ENCODE measurements at places on chromosomes 7 and 10. TPM values are rescaled to one million over a fixed set of nuclear protein-coding genes. Genes with fewer than 3 reads are reported as not detected.

The ITGB8 gene
- 0.27 TPM for total RNA-seq

The PCLO gene
- total RNA-seq: not detected

The CPXM2 gene
- not detected for total RNA-seq

The RET gene
- not detected for total RNA-seq

DNA sequence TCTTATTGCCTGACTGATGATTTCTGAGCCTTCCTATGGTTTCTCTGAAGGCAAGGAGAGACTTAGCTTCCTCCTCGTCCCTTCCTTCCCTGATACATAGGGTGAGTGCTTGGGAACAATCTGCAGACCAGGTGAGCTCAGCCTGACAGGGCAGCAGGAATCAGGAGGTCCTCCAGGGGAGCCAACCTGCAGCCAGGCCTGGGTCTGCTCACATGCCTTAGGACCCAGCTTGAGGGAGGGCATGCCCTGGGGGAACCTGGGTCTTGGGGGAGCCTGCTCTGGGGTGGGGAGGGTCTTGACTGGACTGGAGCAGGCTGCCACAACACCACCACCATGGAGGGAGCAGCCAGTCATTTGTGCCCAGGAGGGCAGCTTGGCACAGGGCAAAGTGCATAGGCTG is 57.7 kb downstream of the LRRC18 start:
- no peak for DNase-seq
- no peak overlapping the region for H3K4me3 ChIP-seq
- no peaks in the 10 kb centered on the region for H3K27me3 ChIP-seq
- H3K27ac ChIP-seq: no peak overlapping the region
- no peaks in the 10 kb centered on the region for H3K36me3 ChIP-seq

GRCh38 chr10:17220652-17221100 is 7.4 kb upstream of the VIM start:
- H3K27me3 ChIP-seq: no peaks in the 10 kb centered on the region
- no peak overlapping the region for H3K27ac ChIP-seq
- H3K4me1 ChIP-seq: peaks cover 11% of the 10 kb centered on the region
- no peak overlapping the region for H3K4me3 ChIP-seq
- H3K36me3 ChIP-seq: no peaks in the 10 kb centered on the region
- DNase-seq: no peak

DNA sequence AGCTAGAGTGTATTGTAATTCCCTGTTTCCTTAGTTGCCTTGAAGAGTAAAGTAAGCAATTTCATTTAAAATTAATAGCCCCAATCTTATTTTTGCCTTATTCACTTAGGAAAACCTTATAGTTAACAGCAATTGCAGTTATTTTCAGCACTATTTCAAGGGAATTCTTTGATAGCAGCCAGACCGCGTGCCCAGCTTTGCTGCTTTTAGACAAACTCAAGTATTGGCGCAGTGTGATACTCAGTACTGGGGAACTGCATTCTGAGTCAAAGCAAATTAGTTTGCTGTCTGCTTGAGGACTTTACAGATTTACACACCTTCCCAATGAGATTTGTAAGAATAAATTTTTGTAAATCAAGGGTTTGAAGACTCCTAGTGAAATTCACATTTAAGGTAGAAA is 21.2 kb downstream of the PRKG1 start:
- no peak overlapping the region for H3K4me3 ChIP-seq
- no peaks in the 10 kb centered on the region for H3K4me1 ChIP-seq
- DNase-seq: no peak

GRCh38 chr10:37760817-37761216 is 96.6 kb downstream of the ZNF248 start:
- no peaks in the 10 kb centered on the region for H3K4me1 ChIP-seq
- no peak overlapping the region for H3K27ac ChIP-seq
- H3K36me3 ChIP-seq: no peaks in the 10 kb centered on the region
- no peak overlapping the region for H3K4me3 ChIP-seq
- no peak for DNase-seq

GRCh38 chr7:6654842-6655610 is 17.9 kb downstream of the ZNF316 start:
- no peak overlapping the region for H3K27ac ChIP-seq
- no peak overlapping the region for H3K4me3 ChIP-seq
- no peaks in the 10 kb centered on the region for H3K27me3 ChIP-seq

DNA sequence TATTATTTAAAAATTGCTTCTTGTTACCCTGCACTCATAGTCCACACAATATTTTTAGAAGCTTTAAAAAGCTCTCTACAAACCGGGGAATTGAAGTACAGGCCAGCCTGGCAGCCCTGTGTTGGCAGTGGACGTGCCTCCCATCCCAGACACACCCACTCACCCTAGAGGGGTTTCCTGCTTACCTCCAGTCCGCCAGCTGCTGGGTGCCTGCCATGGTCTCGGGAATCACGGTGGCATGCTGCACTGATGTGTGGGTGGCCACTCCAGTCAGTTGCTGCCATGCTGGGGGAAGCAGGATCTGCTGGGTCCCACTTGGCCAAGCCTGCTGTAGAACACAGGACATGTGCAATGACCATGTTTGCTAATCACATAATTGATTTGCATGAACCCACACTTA is 80.4 kb downstream of the CLEC2L start:
- H3K36me3 ChIP-seq: peaks cover 16% of the 10 kb centered on the region
- no peak overlapping the region for H3K4me3 ChIP-seq
- no peak overlapping the region for H3K27ac ChIP-seq
- no peaks in the 10 kb centered on the region for H3K27me3 ChIP-seq
- DNase-seq: no peak
- H3K4me1 ChIP-seq: no peaks in the 10 kb centered on the region
